ENCODE measurements at places on chromosomes 4 and X. TPM values are rescaled to one million over a fixed set of nuclear protein-coding genes. Genes with fewer than 3 reads are reported as not detected.

DCAF4L1 gene
- total RNA-seq = 0.15 TPM

IQSEC2 gene
- total RNA-seq = 10.8 TPM

TMEM31 gene
- not detected for total RNA-seq

UNC5C gene
- 6.2 TPM for total RNA-seq

F9 gene
- not detected for total RNA-seq

STATH gene
- not detected for total RNA-seq

CSAG3 gene
- not detected for total RNA-seq

SATL1 gene
- total RNA-seq = 0.10 TPM

DNA sequence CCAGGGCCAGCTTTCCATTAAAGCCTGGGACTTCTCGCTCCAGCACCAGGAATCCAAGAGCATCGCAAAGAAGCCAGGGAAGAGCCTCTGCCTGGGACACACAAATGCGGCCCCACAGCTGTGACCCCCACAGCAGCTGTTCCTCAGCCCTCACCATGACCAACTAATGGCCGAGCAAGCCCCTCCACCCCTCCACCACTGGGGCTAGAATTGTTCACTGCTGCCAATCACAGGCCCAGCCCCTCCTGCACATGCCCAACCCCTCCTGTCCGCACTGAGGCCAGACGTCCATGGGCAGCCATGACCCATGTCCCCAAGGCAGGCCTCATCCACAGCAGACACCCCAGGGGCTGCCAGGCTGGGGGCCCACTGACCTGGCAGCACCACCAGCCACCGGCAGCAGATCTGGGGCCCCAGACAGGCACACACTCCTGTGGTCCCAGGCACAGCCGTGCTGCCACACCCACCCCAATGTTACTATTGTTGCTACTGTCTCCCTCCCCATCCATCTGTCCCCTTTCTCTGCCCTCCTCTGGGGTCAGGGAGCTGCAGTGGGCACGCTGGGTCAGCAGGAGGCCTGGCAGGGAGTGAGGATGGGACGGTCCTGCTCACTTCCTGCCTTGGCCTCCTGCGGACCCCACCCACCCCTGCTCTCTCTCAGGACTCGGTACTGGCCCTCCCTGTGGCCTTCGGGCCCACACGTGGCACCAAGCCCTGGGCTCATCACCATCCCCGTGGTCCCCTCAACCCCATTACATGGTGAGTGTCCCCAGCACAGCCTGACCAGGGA is 56.0 kb downstream of the ZFYVE28 start:
- DNase-seq = no peak

DNA sequence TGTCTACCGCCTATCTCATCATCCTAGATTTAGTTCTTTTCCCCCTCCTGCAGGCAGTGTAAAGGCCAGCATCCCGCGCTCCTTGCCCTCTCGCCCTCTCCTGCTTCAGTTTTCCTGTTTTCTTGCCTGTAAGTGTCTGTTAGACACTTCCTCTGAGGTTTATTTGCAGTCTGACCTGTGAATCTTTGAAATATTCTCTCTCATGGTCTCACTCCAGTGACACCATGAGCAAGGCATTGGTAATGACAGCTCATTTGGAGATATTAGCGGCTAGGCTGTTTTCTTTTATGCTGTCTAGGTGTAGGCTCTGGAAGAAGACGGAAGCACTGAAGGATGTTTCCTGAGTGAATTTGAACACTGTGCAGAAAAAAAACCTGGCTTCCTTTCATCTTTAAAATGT is 179.6 kb downstream of the KDR start:
- DNase-seq = no peak

GRCh38 chr4:53722110-53722509 is 130.8 kb upstream of the LNX1 start:
- no peak for DNase-seq

- DNase-seq = no peak
These were observed 16.1 kb upstream of the USO1 start for GRCh38 chr4:75708218-75708691.

- no peak for DNase-seq
These were observed 482.8 kb upstream of the HTR2C start for GRCh38 chrX:114101081-114101480.

DNA sequence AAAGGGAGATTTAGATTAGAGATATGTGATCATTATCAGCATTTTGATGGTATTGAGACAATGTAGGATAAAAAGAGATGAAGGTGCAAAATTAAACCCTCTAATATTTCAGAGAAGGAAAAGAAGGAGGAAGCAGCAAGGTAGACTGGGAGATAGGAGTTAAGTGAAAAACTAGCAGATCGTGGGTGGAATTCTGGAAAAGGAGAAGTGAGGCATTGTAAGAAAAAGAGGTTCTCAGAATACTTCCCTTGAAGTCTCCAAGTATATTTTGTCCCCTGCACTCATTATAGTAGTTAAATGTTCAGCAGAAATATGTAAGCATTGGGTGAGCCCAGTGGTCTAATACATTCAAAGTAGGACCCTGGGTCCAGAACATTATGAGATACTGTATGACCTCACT is 30.3 kb downstream of the COPS4 start:
- DNase-seq = no peak

GRCh38 chrX:69298466-69299140 is 133.3 kb upstream of the PJA1 start:
- DNase-seq = no peak

GRCh38 chrX:2401590-2402360 is 99.0 kb downstream of the DHRSX start:
- DNase-seq = no peak

DNA sequence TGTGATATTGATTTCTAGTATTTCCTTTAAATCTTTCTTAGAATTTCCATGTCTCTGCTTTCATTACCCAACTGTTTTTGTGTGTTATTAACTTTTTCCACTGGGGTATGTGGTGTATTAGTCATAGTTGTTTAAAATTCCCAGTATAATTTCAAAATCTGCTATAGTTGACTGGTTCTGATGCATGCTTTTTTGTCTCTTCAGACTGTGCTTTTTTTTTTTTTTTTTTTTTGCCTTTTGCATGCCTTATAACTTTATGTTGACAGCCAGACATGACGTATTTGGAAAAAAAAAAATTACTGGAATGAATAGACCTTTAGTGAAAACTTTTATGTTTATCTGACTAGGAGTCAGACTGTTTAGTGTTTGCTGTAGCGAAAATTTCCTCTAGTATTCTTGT is 580.4 kb downstream of the ANKRD50 start:
- no peak for DNase-seq

DNA sequence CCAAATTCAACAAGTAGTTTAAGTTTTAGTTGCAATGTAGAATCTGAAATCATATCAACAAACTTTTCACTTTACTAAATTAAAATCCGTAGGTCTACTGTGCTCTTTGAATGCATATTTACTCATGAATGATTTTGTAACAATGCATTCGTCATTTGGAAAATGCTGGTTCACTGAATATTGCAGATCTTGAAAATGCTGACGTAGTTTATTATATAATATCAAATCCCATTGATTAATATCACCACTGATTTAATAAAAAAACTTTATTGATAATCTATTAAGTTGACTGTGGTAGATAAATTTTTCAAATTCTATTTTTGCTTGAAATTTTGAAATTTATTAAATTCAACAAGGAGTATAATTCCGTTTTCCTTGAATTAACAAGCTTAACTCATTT is 540.0 kb downstream of the GRID2 start:
- DNase-seq = no peak

GRCh38 chr4:132266374-132266773 is 882.7 kb upstream of the PCDH10 start:
- DNase-seq = no peak

DNA sequence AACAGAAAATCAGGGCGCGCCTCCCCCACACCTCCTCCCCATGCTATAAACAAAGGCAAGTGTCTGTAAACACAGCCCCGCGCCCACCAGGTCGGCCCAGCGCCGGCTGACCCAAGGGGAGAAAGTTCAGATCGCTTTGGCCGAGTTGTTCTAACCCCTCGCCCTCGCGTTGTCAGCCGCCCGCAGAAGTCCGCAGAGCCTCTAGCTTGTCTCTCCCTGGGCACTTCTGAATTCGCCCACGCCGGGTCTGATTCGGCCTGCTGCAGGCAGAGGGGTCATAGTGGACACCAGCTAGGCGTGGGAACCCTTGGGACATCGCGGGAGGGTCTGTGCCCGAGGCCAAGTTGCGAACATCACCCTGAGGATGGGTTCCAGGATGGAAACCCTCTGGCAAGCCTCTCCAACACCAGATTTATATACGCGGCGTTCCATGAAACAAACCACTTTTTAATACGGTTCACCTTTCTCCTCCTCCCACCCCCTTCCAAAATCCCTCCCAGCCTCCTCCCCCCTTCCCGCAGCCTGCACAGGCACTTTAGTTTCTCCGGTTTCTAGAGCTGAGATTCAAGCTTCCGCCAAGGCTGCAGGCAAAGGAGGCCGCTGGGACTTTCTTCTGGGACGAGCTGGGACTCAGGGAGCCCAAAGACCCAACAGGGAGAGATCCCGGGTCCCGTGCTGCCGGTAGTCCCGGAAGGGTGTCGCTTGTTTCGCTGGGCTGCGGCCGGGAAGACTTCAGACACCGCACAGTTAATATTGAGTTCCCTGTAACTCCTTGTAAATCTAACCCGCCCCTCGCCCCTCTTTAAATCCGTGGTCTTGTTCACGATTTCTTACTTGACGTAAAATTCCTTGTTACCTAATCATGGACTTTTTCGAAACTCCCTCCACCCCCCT is 4.7 kb downstream of the HAND2 start:
- DNase-seq = peak; percentile 60

DNA sequence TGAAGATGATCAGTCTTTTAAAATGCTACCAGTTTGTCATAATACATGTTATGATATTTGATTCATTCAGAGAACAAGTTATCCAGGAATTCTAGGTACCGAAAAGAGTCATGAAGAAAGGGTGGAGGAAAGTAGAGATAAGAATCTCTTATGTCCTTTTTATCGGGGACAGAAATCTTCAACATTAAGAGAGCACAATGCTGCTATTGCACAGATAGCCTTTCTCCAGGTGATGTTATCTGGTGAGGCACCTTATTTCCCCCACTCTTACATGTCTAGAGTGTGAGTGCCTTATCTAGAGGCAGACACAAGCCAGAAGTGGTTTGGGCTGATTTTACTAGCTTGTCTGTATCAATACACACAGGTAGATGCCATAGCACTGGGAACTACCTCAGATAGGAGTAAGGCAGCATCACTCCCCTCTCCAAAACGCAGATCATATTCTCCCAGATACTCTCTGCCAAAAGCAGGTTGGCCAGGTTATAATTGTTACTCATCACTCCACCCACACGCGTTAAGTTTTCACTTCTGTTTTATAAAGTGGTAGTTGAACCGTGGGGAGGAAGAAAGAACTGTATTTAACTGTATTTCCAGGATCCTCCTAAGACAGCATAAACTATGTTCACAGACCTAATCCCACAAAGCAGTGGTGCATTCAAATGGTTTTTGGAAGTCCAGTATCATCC is 38.4 kb downstream of the AREG start:
- no peak for DNase-seq

GRCh38 chr4:6162885-6163284 is 37.5 kb downstream of the JAKMIP1 start:
- DNase-seq = no peak

DNA sequence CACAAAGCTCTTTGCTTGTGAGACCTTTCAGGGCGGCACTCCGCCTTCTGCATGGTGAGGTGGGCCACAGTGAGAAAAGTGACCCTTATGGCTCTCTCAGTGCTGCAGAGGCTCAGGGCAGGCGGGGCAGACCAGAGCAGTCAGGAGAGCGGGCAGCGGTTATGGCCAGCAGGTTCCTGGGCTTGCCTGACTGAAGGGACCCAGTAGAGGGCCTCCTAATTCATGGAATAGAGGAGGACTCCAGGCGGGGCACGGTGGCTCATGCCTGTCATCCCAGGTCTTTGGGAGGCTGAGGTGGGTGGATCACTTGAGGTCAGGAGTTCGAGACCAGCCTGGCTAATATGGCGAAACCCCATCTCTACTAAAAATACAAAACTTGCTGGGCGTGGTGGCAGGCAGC is 91.4 kb downstream of the CLNK start:
- no peak for DNase-seq

DNA sequence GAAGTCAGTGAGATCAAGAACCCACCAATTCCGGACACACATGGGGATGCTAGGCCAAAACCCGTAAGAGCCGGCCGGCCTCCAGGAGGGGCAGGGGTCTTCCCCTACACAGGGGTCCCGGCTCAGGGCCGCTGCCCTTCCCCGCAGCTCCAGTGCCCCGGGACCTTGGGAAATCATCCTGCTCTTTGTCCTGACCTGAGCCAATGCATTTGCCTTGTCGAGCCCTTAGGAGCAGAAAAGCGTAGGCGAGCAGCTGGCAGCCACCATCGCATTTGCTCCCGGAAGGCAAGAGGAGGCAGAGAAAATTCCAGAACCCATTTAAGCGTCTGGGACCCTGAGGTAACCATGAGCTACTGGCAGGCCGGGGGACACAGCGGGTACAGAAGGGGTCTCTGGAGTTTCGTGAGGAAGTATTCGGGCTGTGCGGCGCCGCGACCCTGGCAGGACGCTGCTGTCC is 7.4 kb upstream of the TNIP2 start:
- peak; percentile 49 for DNase-seq

DNA sequence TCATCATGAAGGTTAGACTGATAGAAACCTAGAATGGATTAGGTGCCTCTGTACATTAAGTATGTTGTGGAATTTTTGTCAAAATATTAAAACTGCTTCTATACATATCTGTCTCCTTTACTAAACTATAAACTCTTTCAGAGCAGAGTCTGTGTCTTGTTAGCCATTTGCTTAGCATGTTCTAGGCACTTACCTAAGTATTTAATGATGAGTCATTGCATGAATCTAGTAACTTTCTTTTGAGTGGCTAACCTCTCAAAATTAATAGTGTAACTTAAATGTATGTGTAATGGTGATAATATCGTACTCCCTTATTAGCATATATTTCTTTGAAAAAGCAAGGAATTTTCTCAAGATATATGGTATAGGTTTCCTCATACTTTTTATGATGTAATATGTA is 57.8 kb downstream of the RAP1GDS1 start:
- DNase-seq = no peak
